ENCODE measurements at places on chromosomes 7 and 10. TPM values are rescaled to one million over a fixed set of nuclear protein-coding genes. Genes with fewer than 3 reads are reported as not detected.

NPC1L1 gene
- total RNA-seq: 0.85 TPM

UPK3BL2 gene
- total RNA-seq: 10.8 TPM

AKR1C8 gene
- total RNA-seq: not detected

CADPS2 gene
- 16.4 TPM for total RNA-seq

OAT gene
- 83.7 TPM for total RNA-seq

GRM8 gene
- not detected for total RNA-seq

AKR1C3 gene
- 77.4 TPM for total RNA-seq

HOXA9 gene
- total RNA-seq: not detected

TWIST1 gene
- 26.0 TPM for total RNA-seq

TMEM176A gene
- 23.4 TPM for total RNA-seq

GIMAP7 gene
- 21.4 TPM for total RNA-seq

SPDYE2B gene
- total RNA-seq: not detected

RAMP3 gene
- 76.5 TPM for total RNA-seq

AKR1D1 gene
- not detected for total RNA-seq

RNLS gene
- 6.2 TPM for total RNA-seq

CPED1 gene
- total RNA-seq: 77.4 TPM

GTF2IRD2 gene
- total RNA-seq: 26.9 TPM

RFC2 gene
- 9.5 TPM for total RNA-seq

SPOCK2 gene
- total RNA-seq: 13.8 TPM

PRKCQ gene
- total RNA-seq: 0.41 TPM

NME8 gene
- total RNA-seq: not detected

ZNF727 gene
- total RNA-seq: 3.7 TPM

CALN1 gene
- not detected for total RNA-seq

HHEX gene
- total RNA-seq: 6.2 TPM

GJD4 gene
- total RNA-seq: not detected

SORBS1 gene
- total RNA-seq: 1,659 TPM

CFAP69 gene
- total RNA-seq: 3.8 TPM

TAS2R60 gene
- not detected for total RNA-seq

TECPR1 gene
- total RNA-seq: 41.6 TPM

BMPER gene
- 0.54 TPM for total RNA-seq

JCAD gene
- total RNA-seq: 103 TPM

KAZALD1 gene
- 30.0 TPM for total RNA-seq

ECHDC3 gene
- total RNA-seq: 12.2 TPM

PLXDC2 gene
- 105 TPM for total RNA-seq

FAM237B gene
- not detected for total RNA-seq

TMEM229A gene
- not detected for total RNA-seq

TAF5 gene
- 5.3 TPM for total RNA-seq

HKDC1 gene
- total RNA-seq: not detected

ACBD7 gene
- 0.63 TPM for total RNA-seq

MOGAT3 gene
- not detected for total RNA-seq

TMEM236 gene
- total RNA-seq: 1.1 TPM

NFE2L3 gene
- total RNA-seq: 4.5 TPM

CTAGE15 gene
- not detected for total RNA-seq

BLOC1S2 gene
- 35.7 TPM for total RNA-seq

SH2B2 gene
- total RNA-seq: 10.0 TPM

PCLO gene
- total RNA-seq: 0.78 TPM

GARIN1A gene
- 2.3 TPM for total RNA-seq

CHCHD2 gene
- total RNA-seq: 311 TPM

KIAA1549 gene
- total RNA-seq: 0.95 TPM

Data from thoracic aorta (tissue), 2 donors.